ENCODE measurements at places on chromosomes 1 and 21. TPM values are rescaled to one million over a fixed set of nuclear protein-coding genes. Genes with fewer than 3 reads are reported as not detected.

DNA sequence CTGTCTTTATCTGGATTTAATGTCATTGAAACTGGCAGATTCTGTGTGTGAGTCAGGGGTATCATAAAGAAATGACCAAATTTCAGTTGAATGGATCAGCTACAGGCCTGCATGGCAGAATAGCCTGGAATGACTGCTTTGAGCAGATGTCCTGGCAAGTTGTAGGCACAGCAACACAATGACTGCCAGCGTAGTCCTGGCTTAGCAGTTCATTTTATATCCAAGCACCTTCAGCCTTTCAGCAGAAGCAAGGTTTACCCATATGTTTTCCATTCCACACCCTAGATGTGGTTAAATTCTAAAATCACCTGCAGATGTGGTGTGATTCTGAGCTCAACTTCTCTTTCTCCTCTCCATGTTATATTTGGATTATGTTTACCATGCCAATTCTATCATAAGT, 22.3 kb upstream of the PTGFR start:
- no peak for DNase-seq

- peak; percentile 79 for DNase-seq
These were observed 13.4 kb upstream of the HMCN1 start for GRCh38 chr1:185720633-185721272.

Gene B3GALT2
- polyA plus RNA-seq: 15.4 TPM

Gene KCNA2
- polyA plus RNA-seq: 0.82 TPM

DNA sequence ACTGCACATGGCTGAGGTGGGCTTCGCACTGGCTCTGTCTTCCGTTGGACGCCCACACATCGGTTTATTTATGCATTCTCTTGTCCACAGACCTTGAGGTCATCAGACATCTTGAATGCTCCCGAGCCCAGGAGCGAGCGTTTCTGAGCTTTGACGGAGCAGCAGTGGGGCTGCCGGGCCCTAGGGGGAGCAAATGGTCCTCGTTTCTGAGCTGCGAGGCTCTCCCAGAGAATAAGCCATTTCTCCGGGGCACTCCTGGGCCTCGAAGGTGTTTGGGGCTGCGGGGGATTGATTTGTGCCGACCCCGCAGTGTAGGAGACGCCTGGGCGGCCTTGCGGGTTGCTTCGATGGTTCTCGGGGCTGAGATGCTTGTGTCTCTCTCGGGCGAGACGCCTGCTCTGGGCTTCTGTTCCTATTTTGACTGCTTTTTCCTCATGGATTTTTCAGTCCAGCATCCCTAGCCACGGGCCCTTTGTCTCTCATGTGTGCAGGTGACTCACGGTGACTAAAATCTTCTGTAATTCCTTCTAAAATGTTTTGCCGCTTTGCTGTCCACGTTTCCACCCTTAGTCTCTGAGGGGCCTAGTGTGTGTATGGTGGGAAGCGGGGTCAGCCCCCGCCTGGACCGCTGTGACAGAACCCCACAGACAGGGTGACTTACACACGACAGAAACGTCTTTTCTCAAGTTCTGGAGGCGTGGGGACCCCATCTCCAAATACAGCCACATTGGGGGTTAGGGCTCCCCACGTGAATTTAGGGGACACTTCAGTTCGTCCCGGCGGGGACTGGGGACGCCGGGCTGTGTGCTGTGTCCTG, 62.1 kb downstream of the FAAP20 start:
- peak; percentile 72 for DNase-seq

Gene NTRK1
- 1.4 TPM for polyA plus RNA-seq

Gene KCNJ15
- polyA plus RNA-seq: 0.24 TPM

Gene SPRR2G
- not detected for polyA plus RNA-seq

DNA sequence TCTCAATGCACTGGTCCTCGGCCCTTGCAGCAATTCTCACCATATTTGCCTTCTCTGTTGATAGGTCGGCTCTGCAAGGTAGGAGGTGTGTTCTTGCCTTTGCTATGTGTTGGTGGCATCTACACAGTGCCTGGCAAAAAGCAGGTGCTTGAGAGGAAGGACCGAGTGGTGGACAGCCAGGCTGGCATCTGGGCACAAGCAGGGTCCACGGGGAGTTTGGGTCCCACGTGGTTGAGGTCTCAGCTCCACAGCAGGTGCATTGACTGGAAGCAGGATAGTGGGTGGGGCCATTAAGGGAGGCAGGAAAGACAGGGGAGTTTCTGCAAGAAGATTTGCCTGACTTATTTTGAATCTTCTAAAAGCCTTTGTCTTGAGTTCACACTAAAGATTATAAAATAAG, 81.2 kb upstream of the WNT4 start:
- no peak for DNase-seq

- DNase-seq: no peak
These were observed 930.5 kb downstream of the ADGRL2 start for GRCh38 chr1:82731216-82731615.

DNA sequence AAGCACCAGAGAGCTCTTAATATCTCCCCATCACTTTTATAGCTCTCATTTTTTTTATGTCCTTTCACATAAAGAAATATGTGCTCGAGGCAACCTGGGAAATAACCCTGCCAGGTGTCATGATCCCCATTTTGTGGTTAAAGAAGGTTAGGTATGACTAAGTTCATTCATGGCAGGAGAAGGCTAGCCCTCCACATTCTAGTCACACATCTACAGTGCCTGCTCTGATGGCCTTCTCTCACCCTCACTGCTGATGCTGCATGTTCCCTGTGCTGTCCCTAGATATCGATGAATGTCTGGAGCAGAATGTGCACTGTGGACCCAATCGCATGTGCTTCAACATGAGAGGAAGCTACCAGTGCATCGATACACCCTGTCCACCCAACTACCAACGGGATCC, 187.5 kb downstream of the TPR start:
- DNase-seq: no peak

Gene LIN28A
- 0.04 TPM for polyA plus RNA-seq

GRCh38 chr1:167704715-167705114, 17.1 kb upstream of the MPZL1 start:
- DNase-seq: no peak

DNA sequence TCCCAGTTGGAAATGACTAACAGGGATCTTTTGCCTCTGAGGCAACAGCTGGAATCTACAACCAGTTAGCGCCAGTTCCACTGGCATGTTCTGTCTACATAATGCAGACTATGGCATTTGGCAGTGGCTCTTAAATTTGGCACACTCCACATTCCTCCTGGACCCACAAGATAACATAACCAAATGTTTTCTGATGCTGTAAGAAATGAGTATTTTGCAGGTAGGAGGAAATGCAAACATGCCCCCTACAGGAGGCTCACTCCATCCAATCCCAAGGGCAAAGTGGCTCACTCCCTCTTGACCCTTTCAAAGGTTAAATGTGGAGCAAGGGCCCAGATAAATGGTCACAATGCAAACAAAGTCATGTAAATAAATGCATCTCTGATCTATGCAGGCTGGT, 129.2 kb upstream of the PROX1 start:
- DNase-seq: peak; percentile 38

DNA sequence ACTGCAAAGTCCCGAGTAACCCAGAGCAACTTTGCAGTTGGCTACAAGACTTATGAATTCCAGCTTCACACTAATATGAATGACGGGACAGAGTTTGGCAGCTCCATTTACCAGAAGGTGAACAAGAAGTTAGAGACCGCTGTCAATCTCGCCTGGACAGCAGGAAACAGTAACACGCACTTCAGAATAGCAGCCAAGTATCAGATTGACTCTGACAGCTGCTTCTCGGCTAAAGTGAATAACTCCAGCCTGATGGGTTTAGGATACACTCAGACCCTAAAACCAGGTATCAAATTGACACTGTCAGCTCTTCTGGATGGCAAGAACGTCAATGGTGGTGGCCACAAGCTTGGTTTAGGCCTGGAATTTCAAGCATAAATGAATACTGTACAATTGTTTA, 66.8 kb downstream of the ACBD6 start:
- peak; percentile 73 for DNase-seq

Gene FCRL4
- not detected for polyA plus RNA-seq

Gene OR2W3
- polyA plus RNA-seq: 0.92 TPM

Gene AMY2A
- polyA plus RNA-seq: not detected

Gene FAM78B
- polyA plus RNA-seq: 2.4 TPM

Gene DDR2
- polyA plus RNA-seq: 23.7 TPM

DNA sequence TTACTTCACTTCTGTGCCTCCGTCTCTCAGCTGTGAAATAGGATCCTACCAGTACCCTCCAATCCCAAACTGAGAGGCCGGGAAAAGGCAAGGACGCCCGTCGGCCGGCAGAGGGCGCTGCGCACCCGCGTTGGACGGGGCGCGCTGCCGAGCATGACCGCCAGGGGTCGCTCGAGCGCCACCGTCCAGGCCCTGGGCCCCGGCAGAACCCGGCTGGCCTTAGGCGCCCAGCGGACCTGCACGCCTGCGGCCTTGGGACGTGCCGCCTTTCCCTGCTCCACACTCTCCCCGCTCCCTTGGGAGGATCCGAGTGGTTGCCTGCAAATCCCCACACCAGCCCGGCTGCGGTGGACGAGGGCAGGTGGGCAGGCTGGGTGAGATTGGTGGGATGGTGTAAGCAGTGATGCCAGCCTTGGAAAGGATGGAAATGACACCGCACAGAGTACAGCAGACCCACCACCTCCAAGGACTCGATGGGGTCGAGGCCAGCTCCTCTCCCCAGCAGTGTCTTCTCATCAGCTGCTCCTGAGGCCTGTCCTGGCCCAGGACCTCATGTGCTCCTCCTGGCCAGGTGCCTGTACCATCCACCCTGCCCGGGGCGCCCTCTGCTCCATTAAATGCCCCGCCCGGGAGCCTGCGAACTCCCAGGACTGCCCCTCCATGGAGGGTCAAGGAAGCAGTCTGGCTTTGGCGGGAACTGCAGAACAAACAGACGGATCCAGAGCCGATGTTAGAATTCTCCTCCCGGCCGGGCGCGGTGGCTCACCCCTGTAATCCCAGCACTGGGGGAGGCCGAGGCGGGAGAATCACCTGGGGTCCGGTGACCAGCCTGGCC, 47.4 kb upstream of the LBR start:
- DNase-seq: peak; percentile 80

DNA sequence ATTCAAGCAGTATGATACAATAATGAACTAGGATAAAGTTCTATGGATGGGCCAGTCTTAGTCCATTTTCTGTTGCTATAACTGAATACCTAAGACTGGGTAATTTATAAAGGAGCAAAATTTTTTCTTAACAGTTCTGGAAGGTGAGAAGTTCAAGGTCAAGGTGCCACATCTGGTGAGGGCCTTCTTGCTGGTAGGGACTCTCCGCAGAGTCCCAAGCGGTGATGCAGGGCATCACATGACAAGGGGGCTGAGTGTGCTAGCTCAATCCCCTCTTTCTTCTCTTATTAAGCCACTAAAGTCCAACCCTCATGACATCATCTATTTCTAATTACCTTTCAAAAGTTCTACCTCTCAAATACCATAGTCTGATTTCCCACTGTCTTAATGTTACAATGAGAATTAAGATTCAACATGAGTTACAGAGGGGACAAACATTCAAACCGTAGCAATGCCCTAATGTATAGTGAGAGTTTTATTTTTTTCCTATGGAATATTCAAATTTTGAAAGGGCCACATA, 92.2 kb upstream of the QSOX1 start:
- DNase-seq: no peak

DNA sequence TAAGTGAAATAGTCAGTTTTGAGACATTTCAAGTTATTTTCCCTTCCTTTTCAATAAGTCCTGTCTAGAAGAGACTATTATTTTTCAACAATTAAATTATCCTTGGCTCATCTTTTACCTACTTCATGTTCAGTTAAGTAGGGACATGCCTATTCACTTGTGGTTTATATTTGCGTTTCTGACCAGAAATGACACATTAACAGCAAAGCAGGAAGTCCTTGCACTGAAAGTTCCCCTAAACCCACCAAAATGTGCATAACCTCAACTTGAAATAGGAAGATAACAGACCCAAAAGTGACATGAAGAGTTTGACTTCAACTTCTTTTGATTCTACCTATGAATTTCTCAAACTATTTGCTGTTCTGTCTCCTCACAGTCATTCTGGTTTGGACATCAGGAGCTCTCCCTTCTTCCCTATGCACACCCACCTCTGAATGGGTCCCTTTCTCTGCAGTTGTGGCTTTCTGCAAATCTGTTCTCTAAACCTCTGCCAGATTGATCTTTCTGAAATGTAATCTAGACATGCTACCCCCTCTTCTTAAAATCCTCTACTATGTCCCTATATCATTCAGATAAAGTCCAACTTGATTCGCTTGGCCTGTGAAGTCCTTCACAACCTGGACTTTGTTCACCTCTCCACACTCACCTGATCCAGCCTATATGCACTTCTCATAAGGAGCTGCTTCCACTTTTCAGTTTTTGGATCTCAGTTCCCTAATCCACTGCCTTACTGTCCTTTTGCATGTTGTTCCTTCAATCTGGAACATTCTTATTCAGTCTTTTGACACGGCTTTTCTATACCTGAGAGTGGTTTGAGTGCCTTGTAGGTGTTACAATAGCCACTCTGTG, 661.5 kb upstream of the ADGRL4 start:
- DNase-seq: peak; percentile 11

Gene THEMIS2
- 5.8 TPM for polyA plus RNA-seq

Gene SELENBP1
- 42.8 TPM for polyA plus RNA-seq

GRCh38 chr1:9018333-9018732, 7.9 kb downstream of the SLC2A7 start:
- peak; percentile 50 for DNase-seq

Gene TAS1R1
- polyA plus RNA-seq: 4.1 TPM

DNA sequence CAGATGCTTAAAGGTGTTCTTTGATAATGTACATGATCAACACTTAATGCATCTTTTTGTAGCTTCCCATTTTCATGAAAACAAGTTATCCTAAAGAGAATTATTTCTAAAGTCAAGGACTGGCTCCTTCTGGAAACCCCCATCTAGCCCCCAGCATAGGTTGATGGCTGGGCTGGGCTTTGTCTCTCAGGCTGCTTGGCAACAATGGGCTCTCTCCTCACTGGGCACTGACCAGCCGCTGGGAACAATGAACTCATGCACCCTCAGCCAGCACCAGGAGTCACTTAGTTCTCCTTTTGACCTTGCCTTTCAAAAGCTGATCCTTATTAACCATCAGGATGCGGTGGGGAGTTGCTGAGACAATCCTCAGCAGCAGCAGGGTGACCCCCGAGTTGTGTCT, 293.0 kb upstream of the PLXNA2 start:
- no peak for DNase-seq
